H4 (cell line): ENCODE measurements at places on chromosomes 5 and 9. TPM values are rescaled to one million over a fixed set of nuclear protein-coding genes. Genes with fewer than 3 reads are reported as not detected.
A peak's percentile ranks its signal among the peaks of the same experiment; 100 is the strongest.

DNA sequence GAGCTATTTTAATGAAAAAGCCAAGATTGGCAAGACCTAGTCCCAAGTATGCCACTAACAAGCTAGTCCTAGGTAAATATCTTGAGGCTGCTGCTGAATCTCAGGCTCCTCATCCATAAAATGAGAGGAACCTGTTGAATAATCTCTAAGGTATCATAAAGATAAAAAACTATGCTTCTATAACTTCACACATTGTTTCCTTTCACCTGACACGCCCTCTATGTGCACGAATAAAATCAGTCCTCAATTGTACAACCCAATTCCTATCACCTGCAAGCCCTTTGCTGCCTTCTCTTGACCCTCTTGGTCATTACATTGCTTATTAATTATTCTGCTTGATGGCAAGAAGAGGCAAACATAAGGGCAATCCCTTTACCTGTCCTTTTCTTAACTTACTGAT is 69.9 kb downstream of the TRPM6 start:
- DNase-seq, result no peak

DNA sequence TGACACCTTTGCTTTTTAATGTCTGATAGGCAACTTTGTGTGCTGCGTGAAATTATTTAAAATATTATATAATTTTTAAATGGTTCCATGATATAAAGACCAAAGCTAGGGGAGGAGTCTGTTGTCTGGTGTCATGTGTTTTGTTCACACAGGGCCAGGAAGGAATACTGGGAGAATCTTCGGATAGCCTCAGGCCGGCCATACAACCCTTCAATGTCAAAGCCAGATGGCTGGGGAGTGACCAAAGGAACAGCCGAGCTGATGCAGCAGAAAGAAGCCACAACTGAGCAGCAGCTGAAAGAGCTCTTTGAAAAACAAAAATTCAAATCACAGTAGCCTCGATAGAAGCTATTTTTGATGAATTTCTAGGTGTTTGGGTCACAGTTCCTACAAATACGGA is 19.2 kb downstream of the BHMT start:
- DNase-seq, result no peak

DNA sequence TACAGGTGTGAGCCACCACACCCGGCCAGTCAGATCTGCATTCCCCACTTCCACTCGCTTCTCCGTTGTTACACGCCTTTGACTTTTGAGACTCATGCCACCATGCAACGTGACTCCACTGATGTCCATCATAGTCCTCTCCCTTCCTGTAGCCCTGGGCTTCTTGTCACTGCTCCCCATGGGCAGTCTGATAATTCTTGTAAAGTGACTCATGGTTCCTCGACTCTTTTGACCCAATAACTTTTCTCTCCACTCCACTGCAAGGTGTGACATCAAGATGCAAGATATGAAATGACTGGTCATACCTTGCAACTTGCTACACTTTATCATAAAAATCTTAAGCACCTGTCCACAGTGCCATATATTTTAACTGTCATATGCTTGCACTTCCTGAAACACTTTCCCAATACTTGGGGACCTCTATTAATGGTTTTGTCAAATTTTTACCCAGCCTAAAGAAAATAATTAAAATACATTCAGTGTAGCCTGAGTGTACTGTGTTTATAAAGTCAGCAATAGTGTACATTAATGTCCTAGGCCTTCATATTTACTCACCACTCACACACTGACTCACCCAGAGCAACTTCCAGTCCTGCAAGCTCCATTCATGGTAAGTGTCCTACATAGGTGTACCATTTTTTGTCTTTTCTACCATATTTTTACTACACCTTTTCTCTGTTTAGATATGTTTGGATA is 18.6 kb upstream of the ANKRD18A start:
- DNase-seq, result no peak

Gene SREK1
- total RNA-seq, result 21.2 and 27.8 TPM in 2 replicates

Gene PCDHA9
- total RNA-seq, result 0.08 TPM in 1 of 2 replicates, not detected in the other

Gene CACFD1
- 2.5 TPM in 2 replicates for total RNA-seq

Gene PCDHA10
- total RNA-seq, result 0.02 and 0.08 TPM in 2 replicates

Gene NPR3
- 0.10 and 0.27 TPM in 2 replicates for total RNA-seq

GRCh38 chr5:122130152-122130551 is 806 bp downstream of the ZNF474 start:
- no peak for DNase-seq

DNA sequence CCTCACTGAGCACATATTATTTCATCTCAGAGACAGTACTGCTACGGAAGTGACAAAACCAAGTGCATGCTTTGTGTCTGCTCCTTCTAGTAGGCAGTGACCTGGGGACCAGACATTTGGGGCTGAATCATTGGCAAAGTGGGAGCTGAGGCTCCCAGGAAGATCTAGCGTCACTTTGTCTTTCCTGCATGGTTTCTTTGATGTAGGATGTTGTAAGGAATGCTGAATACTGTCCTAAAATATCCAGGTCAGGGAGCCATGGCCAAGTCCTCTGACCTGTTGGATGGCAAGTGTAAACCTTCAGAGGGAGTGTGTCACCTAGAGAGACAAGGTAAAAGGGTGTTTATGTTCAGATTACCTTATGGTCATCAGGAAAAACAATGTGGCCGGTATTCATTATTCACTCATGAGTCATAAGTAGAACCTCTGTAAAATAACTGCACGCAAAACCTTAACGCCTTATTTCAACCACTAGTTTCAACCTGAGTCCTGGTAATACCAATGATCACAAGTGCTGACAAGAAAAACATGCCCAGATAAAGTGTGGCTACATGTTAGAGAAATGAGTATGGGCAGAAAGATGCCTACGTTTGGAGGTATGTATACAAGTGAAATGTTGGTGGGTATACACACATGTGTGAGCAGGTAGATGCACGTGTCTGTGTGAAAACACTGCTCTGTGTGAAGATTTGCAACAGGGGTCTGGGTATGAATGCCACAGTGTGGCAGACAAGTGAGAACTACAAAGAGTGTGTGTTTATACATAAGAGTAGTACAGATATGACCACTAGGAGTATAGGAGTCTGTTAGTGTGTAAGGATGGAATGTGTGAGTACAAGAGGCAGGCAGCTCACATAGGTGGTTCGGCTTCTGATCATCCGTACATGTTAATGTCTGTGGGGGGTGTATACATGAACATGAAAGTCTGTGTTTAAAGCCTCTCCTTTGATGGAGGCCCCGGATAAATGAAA is 263.9 kb downstream of the SPOCK1 start:
- DNase-seq, result peak; percentile 61

Gene C6
- total RNA-seq, result not detected in 2 replicates

- peak; percentile 64 for DNase-seq
These were observed 242.3 kb upstream of the PTGER4 start for GRCh38 chr5:40437452-40437861.

DNA sequence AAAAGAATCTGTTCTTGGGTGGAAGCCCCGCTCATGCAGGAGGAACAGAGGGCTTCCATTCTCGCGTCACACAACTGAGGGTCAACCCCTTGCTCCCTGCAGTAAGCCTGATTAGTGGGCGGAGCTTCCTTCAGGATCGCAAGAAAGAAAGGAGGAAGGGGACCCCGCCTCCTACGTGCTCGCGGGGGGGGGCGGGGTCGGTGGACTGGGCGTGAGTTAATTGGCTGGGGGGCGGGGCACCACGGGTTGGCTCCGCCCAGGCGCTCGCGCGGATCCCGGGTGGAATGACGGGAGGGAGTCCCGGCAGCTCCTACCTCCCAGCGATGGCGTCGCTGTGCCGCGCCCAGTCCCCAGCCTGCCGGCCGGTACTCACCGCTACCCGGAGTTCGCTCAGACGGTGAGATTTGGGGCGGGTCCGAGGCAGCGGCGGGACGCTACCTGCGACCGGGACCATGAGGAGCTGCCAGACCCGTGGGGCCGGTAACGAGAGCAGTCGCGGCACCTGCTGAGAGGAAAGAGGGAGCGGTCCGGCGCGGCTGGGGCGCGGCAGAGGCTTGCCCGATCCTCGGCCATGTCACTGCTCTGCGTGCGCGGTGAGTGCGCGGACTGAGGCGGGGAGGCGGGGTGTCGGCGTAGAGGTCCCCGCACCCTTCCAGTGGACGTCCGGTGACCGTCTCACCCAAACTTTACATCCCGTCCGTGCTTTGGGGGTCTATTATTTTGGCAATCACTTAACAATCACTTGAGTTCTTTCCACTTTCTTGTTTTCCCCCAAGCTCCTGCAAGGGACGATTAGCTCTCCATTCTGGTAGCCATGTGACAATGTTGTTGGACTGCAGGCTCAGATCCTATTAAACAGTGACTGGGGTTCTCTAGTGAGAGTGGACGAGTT is at the start of gene UNC13B:
Gene UNC13B, plus strand, starts transcription at position 297 of the 892 bp plus-strand sequence. Its CDS starts 275 bp downstream, at position 572.
- peak; percentile 89 for DNase-seq

- no peak for DNase-seq
These were observed 1204.5 kb upstream of the SEMA6A start for GRCh38 chr5:117779171-117779570.

DNA sequence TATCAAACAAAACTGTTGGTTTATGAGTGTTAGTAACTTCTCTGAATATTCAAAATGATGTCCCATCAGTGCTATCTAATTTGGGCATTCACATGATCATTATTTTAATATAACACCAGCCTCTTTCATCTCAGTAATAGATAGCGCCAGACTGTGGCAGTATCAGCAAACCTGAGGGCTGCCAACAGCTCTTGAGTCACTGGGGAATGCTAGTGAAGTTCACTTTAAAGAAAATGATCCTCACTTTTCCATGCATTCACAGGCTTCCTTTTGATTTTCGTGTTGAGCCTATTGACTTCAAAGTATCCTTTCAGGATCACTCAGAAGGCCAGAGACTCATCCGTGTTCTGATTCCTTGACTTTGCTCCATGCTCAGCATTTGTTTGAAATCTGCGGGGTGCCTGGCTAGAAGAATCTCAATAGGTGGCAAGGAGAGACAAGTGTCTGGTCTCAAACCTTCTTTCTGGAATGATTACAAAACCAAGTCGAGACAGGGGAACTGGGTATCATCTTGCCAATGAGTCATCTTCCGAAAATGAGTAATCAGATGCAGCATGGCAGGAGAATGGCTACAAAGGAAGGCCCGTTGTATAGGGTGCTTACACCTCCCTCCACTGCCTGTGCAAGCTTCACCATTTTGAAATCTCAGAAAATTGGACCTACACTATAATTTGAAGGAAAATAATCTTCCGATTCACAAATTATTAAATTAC is 509.1 kb downstream of the RASEF start:
- no peak for DNase-seq

Gene LTC4S
- not detected in 2 replicates for total RNA-seq

GRCh38 chr5:135720191-135720590 is 114.3 kb upstream of the SLC25A48 start:
- no peak for DNase-seq

Gene KIAA1958
- total RNA-seq, result 1.4 TPM in 2 replicates

- no peak for DNase-seq
These were observed 708.0 kb upstream of the GRAMD2B start for GRCh38 chr5:125715216-125715615.

DNA sequence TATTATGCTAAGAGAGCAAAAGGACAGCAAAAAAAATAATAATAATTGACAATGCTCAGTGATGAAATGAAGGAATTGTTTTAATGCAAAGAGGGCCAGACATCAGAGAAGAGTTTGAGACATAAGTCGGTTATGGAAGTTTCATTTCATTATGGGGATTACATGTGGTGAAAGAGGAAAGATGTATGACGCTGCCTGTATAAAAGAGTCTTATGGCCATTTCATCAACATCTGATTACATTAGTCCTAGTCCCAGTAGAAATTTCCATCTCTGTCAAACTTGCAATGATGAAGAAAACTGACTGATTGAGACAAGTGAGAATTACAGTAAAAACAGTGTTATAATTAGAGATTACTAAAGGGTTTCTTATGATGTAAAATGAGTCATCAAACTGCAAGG is 900.6 kb upstream of the CDH9 start:
- no peak for DNase-seq

DNA sequence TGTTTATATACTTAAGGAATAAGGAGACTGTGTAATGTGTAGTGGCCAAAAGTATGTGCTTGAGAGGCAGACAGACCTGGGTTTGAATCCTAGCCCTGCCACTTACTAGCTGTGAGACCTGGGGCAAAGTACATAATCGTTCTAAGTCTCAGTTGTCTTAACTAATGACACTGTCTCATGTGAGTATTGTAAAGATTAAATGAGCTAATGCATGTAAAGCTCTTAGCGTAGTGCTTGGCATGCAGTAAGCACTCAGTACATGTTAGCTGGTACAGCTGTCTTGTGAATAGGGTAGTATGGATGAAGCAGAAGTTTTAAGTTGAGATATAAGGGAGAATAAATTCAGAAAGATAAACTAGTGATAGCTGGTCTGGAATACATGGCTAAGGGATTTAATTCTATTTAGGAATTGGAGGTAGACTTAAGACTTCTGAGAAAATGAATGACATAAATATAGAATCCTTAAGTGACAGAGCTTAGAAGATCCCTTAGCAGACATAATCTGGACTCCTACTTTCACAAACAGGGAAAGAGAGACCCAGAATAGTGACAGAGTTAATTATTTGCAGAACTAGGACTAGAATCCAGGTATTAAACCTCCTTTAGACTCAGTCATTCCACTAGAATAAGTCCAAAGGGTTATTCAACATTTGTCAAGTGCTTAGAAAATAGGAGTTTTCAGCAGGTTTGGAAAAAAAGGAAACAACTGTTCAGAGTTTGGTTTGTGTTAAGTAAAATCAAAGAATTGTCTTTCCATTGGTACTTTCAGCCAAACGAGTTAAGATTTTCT is 13.1 kb downstream of the GPR21 start:
- DNase-seq, result no peak

DNA sequence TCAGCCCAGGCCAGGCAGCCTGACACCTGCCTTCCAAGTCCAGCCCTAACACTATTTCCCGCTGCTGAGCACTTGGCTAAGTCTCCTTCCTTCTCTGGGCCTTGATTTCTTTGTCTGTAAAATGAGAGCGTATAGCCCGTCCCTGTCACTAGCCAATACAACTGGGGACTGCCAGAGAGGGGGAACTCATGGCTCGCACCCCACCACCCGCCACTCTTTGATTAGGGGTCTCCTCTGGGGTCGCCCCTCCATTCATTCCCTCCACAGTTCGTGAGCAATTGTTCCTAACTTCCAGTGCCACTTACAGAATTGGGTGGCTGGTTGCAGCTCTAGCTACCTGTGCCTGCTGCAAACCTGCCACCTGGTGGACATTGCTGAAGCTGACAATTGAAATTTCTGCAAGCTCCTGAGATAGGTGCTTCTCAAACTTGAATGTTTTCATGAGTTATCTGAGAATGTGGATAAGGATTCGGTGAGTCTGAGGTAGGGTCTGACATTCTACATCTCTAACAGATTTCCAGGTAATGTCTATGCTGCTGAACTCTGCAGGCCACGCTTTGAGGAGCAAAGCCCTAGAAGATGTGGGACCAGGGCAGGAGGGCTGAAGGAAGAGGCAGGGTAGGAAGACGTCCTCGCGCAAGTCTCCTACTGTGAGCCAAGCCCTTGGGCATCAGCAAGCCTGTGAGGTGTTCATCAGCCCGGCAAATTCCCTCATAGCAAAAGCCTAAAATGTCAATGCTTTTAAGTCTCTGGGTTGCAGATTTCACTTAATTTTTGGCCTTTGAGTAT is 13.3 kb upstream of the RECK start:
- peak; percentile 72 for DNase-seq
